ENCODE measurements at places on chromosomes 3 and 15.

- no peak for DNase-seq
Observed at GRCh38 chr3:65689436-65689835, 349.3 kb downstream of the MAGI1 start.

DNA sequence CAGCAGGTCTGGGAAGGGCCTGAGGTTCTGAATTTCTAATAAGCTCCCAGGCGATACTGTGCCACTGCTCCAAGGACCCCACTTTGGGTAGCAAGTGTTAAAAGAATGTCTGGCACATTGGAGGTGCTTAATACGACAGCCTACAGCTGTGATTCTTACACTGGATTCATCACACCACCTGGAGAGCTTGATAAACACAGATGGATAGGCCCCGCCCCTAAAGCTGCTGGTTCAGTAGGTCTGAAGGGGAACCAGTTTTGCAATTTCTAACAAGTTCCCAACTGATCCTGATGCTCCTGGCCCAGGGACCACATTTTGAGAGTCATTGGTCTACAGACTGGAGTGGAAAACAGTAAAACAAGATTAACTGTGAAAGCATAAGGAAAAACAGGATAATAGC lies 124.8 kb upstream of the ST8SIA2 start:
- DNase-seq, result no peak

GRCh38 chr3:52471371-52472238 lies 16.2 kb downstream of the NISCH start:
- no peak for DNase-seq

- no peak for DNase-seq
Observed at GRCh38 chr3:54905920-54906319, 21.9 kb downstream of the LRTM1 start.

DNA sequence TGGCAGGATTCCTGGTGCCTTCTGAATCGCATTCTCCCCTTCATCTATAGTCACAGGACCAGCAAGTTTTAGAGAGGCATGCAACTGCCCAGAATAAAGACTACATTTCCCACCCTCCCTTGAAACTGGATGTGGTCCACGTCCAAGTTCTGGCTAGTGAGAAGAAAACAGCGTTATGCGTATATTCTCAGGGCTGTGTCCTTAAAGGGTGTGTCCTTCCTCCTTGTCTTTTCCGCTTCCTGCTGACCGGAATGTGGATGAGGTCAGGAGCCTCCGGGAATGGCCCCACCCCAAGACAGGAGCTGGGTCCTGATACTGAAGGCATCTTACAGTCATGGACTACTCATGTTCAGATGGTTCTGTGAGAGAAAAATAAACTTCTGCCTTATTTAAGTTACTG lies 20.2 kb downstream of the CHST2 start:
- DNase-seq, result no peak

DNA sequence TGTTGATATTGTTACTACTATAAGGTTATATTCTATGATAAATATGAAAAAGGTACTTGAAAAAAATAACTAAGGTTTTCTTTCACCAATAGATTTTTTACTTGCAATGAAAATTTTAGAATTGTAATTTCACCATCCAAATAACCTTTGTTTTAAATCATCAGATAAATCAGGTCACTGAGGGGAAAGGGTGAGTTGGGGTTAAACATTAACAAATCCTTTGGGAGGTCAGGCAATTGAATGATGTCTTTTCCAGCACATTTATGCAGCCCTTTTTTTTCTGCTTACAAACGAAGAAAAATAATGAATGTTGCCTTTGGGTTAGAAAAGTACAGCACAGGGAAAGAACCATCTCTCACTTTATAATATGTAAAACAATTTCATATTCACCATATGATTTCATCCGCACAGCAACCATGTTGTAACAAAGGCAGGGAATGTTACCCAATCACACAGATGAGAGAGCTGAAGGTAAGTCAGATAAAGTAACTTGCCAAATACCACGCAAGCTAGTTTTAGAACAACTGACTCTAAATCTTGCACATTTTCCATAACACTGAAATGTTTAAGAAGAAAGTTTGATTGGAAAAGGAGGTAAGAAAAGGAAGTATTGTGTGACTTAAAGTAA lies 151.3 kb downstream of the FGF12 start:
- DNase-seq, result no peak

DNA sequence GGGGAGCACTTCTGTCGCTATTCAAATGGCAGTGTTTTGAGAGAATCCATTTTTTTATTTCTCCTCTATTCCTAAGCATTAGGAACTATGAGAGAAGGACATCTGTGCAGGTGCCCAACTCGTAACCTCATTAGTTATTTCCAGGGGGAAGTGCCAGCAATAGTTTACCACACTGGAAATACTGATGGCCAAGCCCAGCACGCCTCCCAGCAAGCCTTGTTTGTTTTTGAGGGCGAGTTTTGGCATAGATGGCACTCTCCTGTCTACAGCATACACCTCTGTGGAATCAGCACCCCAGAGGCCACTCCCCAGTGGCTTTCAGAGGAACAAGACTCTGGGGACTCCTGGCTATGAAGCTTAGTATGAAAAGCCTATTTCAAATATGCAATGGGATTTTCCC lies 36.6 kb downstream of the FAN1 start:
- DNase-seq, result no peak

DNA sequence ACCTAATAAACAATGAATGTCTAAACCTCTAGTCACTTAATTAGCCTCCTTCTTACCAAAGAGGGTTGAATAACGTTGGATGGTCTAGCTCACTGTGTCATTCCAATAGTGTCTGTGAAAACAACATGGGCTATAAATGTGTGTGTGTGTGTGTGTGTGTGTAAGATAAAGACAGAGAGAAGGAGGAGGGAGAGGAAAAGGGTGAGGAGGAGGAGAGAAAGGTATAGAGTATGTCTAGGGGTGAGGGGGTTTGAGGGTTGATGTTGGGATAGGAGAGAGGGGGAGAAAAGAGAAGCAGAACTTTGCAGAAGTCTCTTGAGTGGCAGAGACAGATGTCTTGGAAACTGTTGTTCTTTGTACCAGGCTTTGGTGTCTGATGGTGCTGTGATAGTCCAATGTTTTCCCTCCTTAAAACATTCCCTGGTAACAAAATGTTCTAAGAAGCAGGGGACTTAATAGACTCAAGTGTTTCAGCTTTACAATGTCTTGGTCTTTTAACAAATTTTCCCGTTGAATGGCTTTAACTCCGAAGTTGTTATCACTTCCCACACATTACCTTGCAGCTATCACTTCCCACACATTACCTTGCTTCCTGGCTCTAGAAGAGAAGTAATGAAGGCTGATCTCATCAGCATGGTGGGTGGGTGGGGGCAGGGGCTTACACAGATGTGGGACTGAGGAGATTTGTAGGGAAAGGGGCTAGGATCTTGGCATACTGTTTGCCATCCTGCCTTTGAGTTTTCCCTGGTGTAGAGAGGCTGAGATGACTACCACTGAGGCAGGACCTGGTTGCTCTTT lies 57.8 kb upstream of the ETV5 start:
- no peak for DNase-seq

GRCh38 chr3:10204921-10205320 lies 40.2 kb downstream of the IRAK2 start:
- DNase-seq, result no peak

- no peak for DNase-seq
Observed at GRCh38 chr15:71293723-71294122, 178.5 kb downstream of the THSD4 start.

GRCh38 chr3:46481636-46482035 lies 16.1 kb upstream of the RTP3 start:
- DNase-seq, result no peak

- no peak for DNase-seq
Observed at GRCh38 chr15:64970698-64971097, 19.0 kb downstream of the SPG21 start.

DNA sequence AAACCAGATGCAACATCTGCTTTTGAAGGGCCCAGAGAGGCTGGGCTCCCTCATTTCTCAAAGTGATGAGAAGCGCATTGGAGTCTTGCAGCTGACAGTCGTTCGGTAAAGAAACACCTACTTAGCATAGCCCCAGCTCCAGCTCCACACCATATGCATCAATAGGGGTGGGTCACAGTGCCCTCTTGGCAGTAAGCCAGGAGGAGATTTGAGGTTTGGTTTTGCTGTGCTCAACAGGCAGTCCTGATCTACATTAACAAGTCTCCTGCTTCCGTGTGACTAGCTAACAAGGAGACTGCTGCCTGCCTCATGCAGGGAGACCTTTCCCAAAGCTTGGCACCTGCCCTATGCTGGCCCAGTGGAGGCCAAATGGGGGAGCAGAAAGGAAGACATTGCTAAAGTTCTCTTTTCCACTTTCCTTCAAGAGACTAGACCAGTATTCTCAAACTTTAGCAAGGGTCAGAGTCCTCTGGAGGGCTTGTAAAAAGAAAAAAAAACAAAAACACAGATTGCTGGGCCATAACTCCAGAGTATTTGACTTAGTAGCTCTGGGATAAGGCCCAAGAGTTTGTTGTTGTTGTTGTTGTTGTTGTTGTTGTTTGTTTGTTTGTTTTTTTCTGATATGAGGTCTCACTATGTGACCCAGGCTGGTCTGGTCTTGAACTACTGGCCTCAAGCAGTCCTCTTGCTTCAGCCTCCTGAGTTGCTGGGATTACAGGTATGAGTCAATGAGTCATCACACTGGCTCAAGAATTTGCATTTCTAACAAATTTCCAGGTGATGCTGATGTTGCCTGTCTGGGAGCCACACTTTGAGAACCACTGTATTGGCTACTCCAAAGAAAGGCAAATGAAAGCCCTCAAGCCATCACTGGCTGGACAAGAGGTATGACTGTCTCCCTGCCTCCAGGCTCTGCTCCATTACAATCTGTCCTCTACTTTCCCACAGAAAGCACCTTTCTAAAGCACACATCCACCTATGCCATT lies 294.9 kb downstream of the RORA start:
- no peak for DNase-seq

GRCh38 chr3:9224490-9224889 lies 25.0 kb downstream of the SRGAP3 start:
- DNase-seq, result peak; percentile 26

GRCh38 chr3:111210866-111211564 lies 139.4 kb downstream of the NECTIN3 start:
- no peak for DNase-seq

DNA sequence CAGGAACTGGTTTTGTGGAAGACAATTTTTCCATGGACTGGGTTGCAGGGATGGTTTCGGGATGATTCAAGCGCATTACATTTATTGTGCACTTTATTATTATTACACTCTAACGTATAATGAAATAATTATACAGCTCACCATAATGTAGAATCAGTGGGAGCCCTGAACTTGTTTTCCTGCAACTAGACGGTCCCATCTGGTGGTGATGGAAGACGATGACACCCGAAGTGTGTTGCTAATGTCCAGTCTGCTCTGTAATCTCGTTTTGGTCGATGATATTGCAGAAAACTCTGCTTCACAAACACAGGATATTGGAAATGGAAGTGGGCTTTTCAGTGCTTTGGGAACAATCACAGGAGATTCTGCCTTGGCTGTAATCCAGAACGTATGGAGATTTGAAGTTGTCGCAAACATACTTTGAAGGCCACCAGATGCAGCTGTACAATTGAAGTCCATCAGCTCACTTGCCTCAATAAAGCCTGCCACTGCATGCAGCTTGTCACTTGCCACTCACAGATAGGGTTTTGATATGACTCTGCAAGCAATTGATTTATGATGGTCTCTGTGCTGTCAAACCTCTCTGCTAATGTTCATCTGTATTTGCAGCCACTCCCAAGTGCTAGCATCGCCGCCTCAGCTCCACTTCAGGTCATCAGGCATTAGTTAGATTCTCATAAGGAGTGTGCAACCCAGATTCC lies 141.7 kb downstream of the TJP1 start:
- DNase-seq, result no peak

DNA sequence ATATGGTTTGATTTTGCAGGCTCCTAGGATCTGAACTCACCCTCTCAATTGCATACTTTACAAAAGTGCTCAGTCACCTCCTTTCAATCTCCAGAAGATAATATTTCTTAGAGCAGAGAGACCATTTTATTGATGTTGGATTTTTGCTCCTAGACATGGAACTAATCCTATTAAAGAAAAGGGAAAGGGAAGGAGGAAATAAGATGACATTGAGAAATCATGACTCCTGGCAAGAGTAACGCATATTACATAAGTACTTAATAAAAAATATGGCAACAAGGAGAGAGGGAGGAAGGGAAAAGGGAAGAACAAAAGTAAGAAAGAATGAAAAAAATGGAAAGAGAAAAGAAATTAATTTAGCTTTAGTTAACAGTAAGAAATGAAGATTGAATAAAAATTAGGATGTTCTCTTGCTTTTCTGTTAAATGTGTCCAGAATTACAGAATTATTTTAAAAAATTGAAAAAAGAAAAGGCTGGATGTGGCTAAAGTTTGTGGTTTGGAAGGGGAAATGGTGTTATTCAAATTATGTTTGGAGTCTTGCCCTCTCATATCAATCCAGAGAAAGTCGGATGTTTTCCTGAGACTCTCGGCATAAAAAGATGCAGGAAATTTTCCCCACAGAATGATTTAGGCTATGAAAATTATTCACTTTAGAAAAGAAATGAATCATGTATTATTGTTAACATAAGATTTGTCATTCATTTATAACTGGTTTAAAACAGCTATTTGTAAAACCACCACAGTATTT lies 474.0 kb downstream of the FGF12 start:
- no peak for DNase-seq

DNA sequence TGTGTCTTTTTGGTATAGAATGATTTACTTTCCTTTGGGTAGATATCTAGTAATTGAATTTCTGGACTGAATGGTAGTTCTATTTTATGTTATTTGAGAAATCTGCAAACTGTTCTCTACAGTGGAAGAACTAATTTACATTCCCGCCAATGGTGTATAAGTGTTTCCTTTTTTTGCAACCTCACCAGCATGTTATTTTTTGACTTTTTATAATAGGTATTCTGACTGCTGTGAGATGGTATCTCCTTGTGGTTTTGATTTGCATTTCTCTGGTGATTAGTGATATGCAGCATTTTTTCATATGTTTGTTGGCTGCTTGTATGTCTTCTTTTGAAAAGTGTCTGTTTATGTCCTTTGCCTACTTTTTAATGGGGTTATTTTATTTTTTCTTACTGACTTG lies 607.2 kb downstream of the OTOL1 start:
- DNase-seq, result no peak

- DNase-seq, result no peak
Observed at GRCh38 chr15:56307180-56307579, 58.0 kb upstream of the TEX9 start.

GRCh38 chr3:105979961-105980360 lies 111.1 kb upstream of the CBLB start:
- DNase-seq, result no peak

- no peak for DNase-seq
Observed at GRCh38 chr15:92326236-92326635, 67.4 kb upstream of the ST8SIA2 start.

GRCh38 chr3:176174060-176174459 lies 1023.2 kb downstream of the TBL1XR1 start:
- DNase-seq, result no peak

All from stimulated activated CD4-positive, alpha-beta T cell treated with anti-CD3 and anti-CD28 coated beads, Interleukin-1b, Interleukin-23, amount 100 ng/mL, for 48 hours (primary cell).